ENCODE measurements at places on chromosomes 13 and 19.

- DNase-seq: no peak
Observed at GRCh38 chr13:82224806-82225205, 1657.5 kb downstream of the SLITRK1 start.

GRCh38 chr13:20460761-20461160, 64.9 kb downstream of the CRYL1 start:
- DNase-seq: no peak

DNA sequence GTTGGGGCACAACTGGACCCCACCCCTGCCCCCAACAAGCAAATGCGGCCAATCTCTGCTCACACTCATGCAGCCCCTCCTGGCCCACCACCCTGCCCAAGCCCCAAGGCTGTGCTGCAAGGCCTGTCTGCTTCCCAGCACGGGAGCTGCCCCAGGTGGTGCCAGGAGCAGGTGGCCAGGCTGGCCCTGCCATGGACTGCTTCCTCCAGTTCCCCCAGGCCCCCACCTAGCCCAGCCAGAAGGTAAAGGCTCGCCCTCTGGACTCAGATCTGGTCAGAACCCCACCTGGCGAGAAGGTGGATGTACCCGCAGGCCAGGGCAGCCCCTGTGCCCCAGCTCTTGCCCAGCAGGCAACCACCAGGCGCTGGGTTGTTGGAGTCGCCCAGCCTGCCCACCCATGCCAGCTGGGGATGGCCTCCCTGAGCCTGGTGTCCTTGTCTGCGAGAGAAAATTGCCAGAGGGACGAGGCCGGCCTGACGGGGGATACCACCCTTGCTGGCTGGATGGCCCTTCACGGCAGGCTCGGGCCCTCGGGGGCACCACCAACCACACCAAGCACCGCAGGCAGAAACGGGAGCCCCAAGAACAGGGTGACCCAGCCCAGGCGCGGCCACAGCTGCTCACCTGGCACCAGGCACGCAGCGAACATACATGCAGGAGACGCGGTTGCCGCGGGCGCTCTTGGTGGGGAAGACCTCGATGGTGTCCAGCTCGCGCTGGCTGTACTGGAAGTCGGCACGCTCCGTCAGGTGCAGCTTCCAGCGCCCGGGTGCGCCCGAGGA, 4.5 kb downstream of the ABHD17A start:
- DNase-seq: no peak

DNA sequence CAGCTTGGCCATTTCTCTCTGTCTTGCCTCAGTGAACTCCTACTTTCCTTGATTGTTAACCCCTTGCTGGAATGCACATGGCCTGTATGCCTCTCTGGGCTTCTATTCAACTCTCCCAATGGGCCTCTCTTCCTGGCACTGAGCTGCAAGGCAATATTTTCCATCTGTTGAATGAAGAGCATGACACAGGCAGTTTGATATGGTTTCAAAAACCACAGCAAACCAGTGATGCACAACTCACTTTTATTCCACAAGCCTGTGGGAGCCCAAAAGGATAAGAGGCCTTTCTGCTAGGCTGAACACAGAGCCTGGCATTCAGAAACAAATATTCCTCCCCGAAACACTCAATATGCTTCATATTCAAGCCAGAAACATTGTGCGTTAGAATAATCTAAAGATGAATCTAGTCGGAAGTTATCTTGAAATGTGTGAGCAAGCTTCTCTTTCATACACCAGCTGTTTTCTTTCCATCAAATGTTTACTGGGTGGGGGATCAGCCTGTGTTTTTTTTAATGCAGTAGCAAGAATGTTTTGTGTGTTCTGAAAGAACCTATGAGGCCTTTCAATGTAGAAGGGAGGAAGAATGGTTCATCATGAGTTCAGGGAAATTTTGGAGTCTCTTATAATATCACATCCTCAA, 443.1 kb upstream of the SPRY2 start:
- DNase-seq: no peak

DNA sequence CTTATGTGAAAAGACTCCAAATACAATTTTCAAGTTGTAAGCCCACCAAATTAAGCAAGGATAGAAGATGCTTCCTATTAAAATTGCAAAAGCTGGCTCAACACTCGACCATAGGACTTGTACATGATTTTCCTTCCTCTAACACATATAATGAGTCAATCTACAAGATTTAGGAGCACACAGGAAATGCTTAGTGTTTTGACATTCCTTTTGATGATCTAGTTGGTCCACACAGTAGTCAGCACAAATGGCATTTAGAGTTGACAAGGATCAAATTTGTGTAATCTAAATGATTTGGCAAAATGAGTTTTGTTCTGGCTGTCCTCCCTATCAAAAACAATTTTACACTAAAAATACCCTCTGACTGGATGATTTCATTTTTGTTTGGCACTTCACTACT, 340.2 kb downstream of the DIAPH3 start:
- DNase-seq: no peak

DNA sequence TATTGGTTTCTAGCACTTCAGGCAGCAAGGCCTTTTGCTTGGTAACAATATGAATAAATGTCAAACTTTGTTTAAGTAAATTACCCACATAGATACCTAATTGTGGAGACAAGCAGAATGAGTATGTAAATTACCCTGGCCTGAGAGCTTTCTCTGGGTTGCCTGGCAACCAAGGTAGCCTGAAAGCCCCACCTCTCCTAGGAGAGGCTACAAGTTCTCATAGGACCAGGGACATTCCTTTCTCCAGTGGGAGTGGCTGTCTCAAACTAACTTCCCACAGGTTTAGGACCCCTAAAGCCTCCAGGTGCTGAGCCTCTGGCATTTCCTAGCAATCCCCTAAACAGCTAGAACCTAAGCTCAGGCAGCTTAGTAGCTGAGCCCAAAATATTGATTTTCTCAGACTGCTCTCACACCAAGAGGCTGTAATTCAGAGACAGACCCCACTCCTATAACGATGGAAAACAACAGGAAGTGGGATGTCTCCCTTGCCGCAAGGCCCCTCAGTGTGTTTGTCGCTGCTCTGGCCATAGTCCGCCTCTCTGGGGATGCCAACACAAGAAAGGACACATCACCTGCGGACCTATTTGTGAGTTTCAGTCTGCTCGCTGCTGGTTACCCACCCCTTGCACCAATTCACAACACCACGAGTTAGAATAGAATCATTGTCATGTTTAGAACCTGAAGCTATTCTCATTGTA, 207.3 kb downstream of the DLEU7 start:
- no peak for DNase-seq

GRCh38 chr13:77310579-77311279, 16.2 kb downstream of the MYCBP2 start:
- DNase-seq: no peak

DNA sequence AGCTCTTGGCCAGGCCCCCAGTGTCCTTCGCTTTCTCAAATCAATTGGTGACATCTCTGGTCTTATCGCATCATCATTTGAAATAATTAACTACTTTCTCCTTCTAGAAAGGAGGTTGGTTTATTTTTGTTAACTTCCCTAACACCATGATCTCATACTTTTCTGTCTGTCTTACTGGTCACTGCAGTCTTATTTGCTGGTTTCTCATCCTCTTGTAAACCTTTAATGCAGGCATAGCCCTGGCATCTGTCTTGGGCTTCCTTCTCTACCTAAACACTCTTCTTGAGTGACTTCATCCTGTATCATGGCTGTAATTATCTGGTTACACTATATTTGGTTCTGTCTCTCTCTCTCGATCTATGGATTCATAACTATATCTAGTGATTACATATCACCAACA, 152.8 kb downstream of the CYSLTR2 start:
- no peak for DNase-seq

Data from stimulated activated CD4-positive, alpha-beta T cell treated with anti-CD3 and anti-CD28 coated beads, Interleukin-1b, Interleukin-23, amount 100 ng/mL, for 1 hour (primary cell).